ENCODE measurements at places on chromosomes 16 and 17.

GRCh38 chr16:15861996-15862395 is 5.2 kb upstream of the MYH11 start:
- DNase-seq = no peak

- DNase-seq = no peak
These were observed 357.9 kb downstream of the SLC39A11 start for GRCh38 chr17:72734613-72735012.

GRCh38 chr17:2232244-2232638 is 71.3 kb downstream of the SMG6 start:
- DNase-seq = no peak

DNA sequence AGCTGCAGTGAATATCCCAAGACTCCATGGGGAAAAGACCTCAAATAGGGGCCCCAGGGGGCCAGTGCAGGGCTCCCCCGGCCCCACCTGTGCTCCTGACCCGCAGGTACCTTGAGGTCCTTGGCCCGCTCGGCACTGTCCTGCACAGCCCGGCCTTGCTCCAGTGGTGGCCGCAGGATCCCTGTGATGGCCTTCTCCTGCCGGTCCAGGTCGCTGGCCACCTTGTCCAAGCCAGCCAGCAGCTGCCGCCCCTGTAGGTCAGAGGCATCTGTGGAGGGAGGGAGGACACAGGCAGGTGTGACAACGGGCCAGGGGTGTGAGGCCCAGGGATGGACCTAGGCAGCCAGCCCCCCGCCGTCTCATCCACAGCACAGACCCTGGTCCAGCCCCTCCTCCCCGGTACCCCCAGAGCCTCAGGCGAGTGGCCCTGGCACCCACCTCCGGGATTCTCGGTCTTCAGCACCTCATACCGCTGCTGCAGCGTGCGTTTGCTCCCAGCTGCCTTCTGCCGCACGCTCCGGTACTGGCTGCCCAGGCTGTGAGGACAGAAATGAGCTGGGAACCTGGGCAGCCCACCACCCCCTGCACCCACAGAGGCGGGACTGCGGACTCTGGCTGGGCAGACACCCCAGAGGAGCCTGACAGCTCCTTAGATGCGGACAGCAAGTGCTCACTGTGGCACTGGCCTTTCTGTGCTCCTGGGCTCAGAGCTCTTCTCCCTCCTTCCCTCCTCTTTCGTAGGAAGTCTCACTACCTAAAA is 43.7 kb downstream of the PPL start:
- DNase-seq = no peak

DNA sequence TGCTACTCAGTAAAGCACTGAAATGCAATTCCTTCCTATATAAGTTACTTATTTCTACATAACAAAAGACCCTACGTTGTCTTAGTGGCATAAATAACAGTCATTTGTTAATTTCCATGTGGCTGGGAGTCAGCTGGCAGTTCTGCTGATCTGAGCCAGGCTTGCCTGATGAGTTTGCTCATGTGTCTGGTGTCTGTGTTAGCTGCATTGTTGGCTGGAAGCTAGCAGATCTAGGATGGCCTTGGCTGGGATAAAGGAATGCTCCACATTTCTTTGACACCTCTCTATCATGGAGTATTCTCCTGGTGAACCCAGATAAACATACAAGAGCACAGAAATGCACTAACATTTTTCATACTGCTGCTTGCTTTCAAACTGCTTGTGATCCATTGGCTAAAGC is 264.4 kb upstream of the MON1B start:
- DNase-seq = no peak

DNA sequence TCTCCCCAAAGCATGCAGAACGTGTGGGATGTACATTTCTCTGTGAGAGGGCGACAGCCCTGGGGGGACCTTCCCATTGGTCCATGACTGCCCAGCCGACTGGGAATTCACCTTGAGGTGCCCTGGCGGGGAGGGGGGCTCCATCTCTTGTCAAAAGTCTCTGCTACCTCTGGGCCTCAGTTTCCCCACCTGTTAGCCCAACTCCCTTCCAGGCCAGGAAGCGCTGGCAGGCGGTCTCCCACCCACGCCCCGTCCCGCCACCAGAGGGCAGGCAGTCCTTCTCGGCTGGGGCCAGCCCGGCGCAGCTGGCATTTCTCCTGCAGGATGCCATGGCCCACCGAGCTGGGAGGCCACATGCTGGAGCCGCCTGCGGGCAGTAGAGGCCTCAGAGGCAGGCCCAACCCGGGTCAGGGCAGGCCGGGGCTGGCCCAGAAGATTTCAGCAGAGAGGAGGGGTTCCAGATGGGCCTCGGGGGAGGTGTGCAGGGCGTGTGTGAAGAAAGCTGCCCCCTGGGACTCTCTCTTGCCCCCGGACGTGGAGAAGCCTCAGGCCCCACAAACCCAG is 16.6 kb downstream of the CD7 start:
- no peak for DNase-seq

- DNase-seq = no peak
These were observed 14.8 kb downstream of the COX6A2 start for GRCh38 chr16:31413381-31413780.

DNA sequence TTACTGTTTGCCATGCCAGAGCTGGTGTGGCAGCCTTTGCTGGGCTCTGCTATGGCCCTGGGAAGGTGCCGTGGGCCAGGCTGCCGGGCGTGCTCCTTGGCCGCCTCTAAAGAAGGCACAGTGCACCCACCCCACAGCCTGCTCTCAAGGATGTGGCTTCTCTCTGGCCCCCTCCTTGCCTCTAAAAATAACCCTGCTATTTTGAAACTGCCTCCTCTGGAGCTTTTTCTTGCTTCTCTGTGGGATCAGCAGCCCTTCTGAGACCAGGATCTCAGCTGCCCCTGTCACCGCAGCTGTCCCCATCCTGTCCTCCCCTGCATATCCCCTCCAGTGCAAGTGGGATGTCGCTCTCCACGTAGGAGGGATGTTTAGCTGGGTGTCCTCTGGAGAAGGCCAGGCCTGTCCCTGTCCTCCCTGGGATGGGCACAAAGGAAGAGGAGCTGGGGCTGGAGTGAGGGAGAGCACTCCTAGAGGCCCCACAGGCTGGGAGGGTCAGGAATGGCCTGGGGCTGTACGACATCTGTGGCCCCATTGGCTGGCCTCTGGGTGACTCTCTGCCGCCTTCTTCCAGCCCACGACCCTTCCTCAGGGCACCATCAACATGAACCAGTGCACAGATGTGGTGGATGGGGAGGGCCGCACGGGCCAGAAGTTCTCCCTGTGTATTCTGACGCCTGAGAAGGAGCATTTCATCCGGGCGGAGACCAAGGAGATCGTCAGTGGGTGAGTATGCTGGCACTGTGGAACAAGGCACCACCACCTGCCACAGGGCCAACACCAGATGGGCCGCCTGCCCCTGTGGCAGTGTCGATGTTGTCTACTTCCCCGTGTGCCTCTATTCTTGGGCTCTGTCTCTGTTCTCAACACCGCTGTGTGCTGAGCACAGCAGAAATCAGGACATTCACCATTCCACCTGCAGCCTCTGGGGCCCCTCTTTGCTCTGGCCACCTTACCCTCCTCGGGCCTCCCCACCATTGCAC is 79.7 kb downstream of the PLD6 start:
- DNase-seq = no peak

GRCh38 chr16:86424398-86424797 is 85.9 kb upstream of the FOXF1 start:
- no peak for DNase-seq

DNA sequence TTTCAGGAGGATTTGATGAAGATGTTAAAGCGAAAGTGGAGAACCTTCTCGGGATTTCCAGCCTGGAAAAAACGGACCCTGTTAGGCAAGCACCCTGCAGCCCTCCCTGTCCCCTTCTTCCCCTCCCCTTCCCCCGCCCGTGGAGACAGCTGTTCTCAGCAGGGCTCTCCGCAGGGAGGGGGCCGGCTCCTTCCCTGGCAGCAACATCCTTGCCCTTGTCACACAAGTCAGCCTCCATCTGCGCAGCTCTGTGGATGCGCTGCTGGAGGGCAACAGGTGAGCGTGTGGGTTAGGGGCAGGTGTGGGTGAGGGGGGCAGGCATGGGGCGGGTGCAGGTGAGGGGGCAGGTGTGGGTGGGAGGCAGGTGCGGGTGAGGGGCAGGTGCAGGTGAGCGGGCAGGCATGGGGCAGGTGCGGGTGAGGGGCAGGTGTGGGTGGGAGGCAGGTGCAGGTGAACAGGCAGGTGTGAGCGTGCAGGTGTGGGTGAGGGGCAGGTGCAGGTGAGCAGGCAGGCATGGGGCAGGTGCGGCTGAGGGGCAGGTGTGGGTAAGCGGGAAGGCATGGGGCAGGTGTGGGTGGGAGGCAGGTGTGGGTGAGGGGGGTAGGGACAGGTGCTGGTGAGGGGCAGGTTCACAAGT is 9.4 kb downstream of the CYBC1 start:
- DNase-seq = no peak

GRCh38 chr17:43316522-43317142 is 82.2 kb upstream of the ARL4D start:
- DNase-seq = no peak

- no peak for DNase-seq
These were observed 14.2 kb upstream of the RHBDF2 start for GRCh38 chr17:76515274-76515949.

DNA sequence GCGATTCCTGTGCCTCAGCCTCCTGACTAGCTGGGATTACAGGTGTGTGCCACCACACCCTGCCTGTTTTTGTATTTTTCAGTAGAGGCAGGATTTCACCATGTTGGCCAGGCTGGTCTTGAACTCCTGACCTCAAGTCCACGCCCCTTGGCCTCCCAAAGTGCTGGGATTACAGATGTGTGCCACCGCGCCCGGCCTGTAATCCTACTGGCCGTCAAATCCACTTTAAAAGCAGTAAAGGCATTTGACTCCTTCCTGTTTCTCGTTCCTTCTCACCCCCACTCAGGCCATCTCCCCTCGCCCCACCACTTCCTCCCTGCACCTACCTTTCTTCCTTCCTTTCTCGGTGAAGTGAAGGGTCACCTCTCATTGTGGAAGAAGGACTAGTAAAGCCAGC is 69.4 kb upstream of the CREBBP start:
- DNase-seq = no peak

GRCh38 chr16:12314653-12315185 is 338.2 kb downstream of the SNX29 start:
- DNase-seq = no peak

GRCh38 chr17:8175795-8176196 is 384 bp downstream of the TMEM107 start:
- DNase-seq = no peak

DNA sequence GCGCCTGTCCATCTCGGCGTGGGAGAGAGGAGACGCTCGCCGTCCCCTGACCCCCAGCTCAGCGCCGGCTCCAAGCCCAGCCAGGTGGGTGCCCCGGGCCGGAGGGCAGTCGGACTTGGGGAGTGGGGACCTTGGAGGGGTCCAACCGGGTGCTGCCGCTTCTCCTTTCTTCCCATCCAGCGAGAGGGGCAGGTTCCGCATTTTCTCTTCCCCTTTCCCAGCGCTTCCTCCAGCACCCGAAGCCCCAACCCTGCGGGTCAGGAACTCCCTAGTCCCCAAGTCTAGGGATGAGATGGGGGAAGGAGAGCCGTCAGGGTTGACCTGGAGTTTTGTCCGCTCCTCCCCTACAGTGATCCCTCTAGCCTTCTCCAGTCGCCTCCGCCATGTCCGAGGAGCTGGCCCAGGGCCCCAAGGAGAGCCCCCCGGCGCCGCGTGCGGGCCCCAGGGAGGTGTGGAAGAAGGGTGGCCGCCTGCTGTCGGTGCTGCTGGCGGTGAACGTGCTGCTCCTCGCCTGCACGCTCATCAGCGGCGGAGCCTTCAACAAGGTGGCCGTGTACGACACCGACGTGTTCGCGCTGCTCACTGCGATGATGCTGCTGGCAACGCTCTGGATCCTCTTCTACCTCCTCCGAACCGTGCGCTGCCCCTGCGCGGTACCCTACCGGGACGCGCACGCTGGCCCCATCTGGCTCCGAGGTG is at the start of gene OTOP2:
TSS of gene OTOP2 (plus strand) at position 24 of the 699 bp plus-strand sequence. CDS start at position 384, 360 bp downstream.
- no peak for DNase-seq

DNA sequence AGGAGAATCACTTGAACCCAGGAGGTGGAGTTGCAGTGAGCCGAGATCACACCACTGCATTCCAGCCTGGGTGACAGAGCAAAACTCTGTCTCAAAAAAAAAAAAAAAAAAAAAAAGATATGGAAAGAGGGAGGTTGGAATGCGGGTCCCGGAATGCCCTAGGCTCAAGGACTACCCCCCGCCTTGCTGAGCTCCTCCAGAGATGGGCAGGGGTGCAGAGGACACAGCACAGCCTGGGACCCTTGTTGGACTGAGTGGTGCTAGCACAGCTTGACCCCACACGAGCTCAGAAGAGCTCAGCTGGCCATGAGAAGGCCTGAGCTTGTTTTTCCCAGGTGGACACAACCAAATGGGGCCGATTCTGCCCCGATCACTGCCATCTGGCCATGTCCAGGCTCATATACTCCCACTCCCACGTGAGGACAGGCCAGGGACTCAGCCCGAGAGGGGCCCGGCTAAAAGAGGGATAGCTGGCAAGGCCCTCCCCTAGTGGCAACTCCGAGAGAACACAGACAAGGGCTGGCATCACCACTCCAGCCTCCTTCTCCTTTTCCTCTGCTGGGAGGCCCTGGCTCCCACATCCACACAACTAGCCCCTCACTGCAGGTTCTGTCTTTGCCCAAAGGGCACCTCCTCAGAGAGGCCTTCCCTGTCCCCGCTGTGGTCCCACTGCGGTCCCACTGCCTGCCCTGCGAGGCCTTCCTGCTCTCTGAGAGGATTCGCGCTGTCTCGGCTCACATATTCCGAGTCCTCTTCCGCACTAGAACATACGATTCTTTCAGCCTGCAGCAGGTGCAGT is 11.0 kb downstream of the SGCA start:
- no peak for DNase-seq

GRCh38 chr16:79589601-79590102 is 10.9 kb downstream of the MAF start:
- DNase-seq = no peak

DNA sequence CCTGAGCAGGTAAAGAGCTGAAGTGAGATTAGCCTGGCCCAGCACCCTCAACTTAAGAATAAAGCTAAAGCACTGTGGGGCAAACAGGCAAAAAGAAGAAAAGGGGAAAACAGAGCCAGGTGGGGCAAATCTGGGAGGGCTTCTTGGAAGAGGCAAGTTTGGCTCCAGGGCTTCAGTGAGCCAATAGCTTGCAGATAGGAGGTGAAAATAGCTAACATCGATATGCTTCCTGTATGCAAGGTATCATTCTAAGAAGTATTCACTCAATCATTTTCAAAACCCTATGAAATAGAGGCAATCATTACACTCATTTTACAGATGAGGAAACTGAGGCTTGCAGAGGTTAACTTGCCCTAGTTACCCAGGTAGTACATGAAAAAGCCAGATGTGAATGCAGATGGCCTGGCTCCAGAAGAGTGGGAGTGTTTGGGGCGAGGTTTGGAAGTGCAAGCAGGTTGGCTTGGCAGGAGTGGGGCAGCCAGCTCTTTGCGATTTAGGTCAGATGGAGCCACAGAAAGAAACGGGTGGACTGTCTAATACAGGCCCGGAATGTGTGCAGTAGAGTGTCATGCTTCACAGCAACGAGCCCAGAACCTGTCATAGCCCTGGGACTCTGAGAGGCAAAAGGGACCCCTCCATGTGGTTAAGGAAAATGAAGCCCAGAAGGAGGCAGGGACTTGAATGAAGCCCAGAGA is 5.7 kb downstream of the WNT3 start:
- no peak for DNase-seq

GRCh38 chr17:6510321-6510977 is 45.9 kb downstream of the PITPNM3 start:
- DNase-seq = no peak

Measured in NCI-H2227 treated with DMSO at 0.1 percent for 48 hours (cell line).